ENCODE measurements at places on chromosomes 6 and 20.

DNA sequence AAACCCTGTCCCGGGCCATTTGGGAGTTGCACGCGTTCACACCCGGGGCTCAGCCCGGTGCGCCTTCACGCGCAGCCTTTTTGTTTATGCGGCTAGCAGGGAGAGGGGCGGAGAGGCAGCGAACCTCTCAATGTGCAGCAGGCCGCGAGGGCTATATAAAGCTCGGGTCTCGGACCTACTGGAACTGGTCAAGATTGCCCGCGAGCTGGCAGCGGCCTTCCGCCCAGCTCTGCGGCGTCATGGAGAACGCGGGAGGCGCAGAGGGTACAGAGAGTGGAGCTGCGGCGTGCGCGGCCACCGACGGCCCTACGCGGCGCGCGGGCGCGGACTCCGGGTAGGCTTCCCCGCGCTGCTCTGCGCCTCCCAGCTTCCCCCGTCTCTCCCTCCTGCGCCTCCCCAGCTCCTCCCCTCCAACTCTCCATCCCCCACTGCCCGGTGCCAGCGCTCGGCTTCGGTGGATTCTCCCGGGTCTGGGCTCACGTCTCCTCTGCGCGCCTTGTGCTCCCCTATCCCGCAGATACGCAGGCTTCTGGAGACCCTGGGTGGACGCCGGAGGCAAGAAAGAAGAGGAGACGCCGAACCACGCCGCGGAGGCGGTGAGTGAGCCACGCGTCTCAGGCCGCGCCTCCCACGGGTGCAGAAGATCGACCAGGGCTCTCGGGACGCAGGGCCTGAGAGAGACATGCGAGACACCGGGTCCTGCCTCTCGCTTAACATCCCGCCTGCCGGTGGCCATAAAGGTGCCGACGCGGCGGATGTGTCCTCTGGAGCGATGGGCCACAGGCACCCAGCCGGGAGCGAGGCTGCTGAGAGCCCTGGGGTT, at the start of gene RIPPLY2:
TSS of gene RIPPLY2 (plus strand) at position 183 of the 823 bp plus-strand sequence. CDS start at position 240, 57 bp downstream.
- peaks cover 93% of the 10 kb centered on the region for H3K27me3 ChIP-seq
- H3K27ac ChIP-seq, result no peak within 1 kb of the TSS
- H3K4me1 ChIP-seq, result peaks cover 9% of the 10 kb centered on the region
- H3K36me3 ChIP-seq, result no peaks in the 10 kb centered on the region
- peak within 1 kb of the TSS; percentile 72 for H3K4me3 ChIP-seq

- H3K4me3 ChIP-seq, result no peak overlapping the region
- H3K27ac ChIP-seq, result no peak overlapping the region
- no peaks in the 10 kb centered on the region for H3K27me3 ChIP-seq
- peaks cover 5% of the 10 kb centered on the region for H3K4me1 ChIP-seq
- DNase-seq, result no peak
These were observed 16.2 kb upstream of the BEND6 start for GRCh38 chr6:56938649-56939191.

DNA sequence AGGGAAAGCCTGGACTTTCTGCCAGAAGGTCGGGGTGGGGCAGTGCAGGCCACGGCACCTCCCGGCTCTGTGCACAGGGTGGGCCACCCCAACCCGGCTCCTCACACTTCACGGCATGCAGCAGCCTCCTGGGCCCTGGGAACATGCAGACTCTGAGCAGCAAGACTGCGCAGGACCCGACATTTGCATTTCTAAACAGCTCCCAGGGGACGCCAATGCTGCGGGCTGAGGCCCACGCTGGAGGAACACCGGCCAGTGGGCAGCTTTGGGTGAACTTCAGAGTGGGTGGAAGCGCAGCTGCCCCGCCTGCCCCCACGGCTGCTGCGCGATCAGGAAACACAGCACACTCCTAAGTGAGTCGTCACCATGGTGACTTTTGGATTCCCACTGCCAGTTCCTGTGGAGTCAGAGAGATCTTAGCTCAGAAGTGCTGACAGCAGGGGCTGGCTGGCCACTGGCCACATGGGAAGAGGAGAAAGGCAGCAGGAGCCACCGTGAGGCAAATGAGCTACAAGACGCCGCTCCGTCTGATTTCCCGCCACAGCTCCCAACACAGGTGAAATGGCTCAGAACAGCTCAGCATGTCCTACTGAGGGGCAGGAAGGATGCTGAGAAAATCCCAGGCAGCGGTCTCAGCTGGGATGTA, 52.1 kb downstream of the RNASET2 start:
- peaks cover 33% of the 10 kb centered on the region for H3K4me1 ChIP-seq
- H3K36me3 ChIP-seq, result peaks cover 6% of the 10 kb centered on the region
- H3K27ac ChIP-seq, result no peak overlapping the region
- peaks cover 2% of the 10 kb centered on the region for H3K27me3 ChIP-seq
- DNase-seq, result peak; percentile 23

- H3K27ac ChIP-seq, result no peak overlapping the region
- no peaks in the 10 kb centered on the region for H3K27me3 ChIP-seq
- DNase-seq, result no peak
- no peaks in the 10 kb centered on the region for H3K36me3 ChIP-seq
These were observed 16.2 kb downstream of the LATS1 start for GRCh38 chr6:149701714-149702113.

GRCh38 chr6:113347436-113347835, 509.7 kb upstream of the MARCKS start:
- no peak for DNase-seq
- H3K4me1 ChIP-seq, result no peaks in the 10 kb centered on the region
- H3K4me3 ChIP-seq, result no peak overlapping the region
- no peak overlapping the region for H3K27ac ChIP-seq

DNA sequence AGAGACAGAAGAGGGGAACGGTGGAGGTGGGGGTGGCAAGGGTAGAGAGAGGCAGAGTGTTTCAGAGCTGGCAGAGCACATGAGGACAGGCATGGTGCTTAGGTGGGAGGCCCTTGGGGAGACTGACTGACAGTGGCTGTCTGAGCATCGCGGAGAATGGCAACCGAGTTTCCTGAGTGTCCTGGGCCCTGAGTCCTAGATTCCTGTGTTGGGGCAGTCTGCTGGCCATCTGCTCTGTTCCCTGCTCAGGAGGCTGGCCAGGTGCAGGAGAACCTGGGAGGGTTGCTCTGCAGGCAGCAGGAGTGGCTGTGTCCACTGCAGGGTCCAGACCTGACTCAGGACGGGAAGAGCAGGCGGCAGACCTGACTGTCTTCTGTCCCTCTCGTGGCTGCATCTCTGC, 248.9 kb downstream of the LRFN2 start:
- H3K4me3 ChIP-seq, result no peak overlapping the region
- no peaks in the 10 kb centered on the region for H3K36me3 ChIP-seq
- no peak overlapping the region for H3K27ac ChIP-seq
- H3K4me1 ChIP-seq, result peaks cover 31% of the 10 kb centered on the region
- no peak for DNase-seq
- peaks cover 34% of the 10 kb centered on the region for H3K27me3 ChIP-seq

GRCh38 chr20:9457136-9457535, 57.3 kb upstream of the LAMP5 start:
- H3K4me1 ChIP-seq, result no peaks in the 10 kb centered on the region
- H3K36me3 ChIP-seq, result peaks cover 46% of the 10 kb centered on the region
- no peak for DNase-seq
- no peaks in the 10 kb centered on the region for H3K27me3 ChIP-seq
- H3K27ac ChIP-seq, result no peak overlapping the region
- no peak overlapping the region for H3K4me3 ChIP-seq

DNA sequence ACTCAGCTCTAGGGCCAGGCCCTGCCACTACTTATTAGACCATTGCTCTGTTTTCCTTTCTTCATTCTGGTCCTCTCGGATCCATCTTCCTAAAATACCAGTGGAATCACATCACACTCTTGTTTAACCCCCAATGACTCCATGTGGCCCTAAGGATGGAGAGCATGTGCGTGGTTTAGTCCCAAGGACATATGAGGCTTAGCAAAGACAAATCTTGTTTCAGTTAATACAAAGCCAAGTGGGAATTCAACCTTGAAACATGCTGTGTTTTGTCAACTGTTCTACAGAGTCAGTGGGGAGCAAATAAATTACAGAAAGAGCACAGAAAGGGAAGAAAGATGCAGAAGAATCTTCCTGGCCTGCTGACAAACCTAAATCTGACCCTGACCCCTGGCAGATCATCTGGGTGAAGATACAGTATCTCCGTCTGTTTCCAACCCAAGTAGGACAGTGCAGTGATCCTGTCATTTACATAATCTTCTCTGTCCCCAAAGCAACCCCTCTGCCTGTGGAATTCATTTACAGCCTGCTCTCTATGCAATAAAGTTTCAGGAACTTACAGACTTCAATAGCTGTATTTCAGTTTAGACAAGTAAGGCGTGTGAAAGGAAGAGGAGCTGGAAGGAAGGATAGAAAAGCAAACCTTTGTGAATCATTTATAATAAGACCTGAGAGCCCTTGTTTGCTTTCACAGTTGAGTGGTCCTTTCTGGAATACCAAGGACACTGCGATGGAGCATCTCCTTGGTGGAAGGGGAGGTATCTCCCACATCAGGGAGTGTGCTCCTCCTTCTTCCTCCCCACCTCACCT, 144.0 kb downstream of the THBS2 start:
- no peaks in the 10 kb centered on the region for H3K27me3 ChIP-seq
- DNase-seq, result no peak
- H3K4me3 ChIP-seq, result no peak overlapping the region
- no peak overlapping the region for H3K27ac ChIP-seq
- H3K36me3 ChIP-seq, result peaks cover 2% of the 10 kb centered on the region
- H3K4me1 ChIP-seq, result no peaks in the 10 kb centered on the region

DNA sequence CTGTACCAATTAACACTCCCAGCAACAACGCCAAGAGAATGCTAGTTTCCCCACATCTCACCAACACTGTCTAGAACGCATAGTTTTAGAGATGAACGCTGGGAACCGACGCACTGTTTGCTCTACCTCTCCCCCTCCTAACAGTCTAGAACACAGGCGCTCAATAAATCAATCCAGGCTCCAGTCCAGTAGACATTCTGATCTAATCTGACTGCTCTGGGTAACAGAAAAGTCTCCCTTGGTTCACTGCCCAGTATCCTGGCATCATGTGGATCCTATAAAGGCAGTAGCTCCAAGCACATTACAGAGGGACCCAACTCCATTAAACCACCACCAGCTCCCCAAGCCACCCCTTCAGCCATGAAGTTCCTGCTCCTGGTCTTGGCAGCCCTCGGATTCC, at the start of gene DEFB132:
TSS of gene DEFB132 (plus strand) at position 306 of the 400 bp plus-strand sequence. CDS start at position 361, 55 bp downstream.
- peaks cover 65% of the 10 kb centered on the region for H3K27me3 ChIP-seq
- no peak within 1 kb of the TSS for H3K27ac ChIP-seq
- H3K36me3 ChIP-seq, result no peaks in the 10 kb centered on the region
- no peak within 1 kb of the TSS for H3K4me3 ChIP-seq
- no peak for DNase-seq
- H3K4me1 ChIP-seq, result no peaks in the 10 kb centered on the region

DNA sequence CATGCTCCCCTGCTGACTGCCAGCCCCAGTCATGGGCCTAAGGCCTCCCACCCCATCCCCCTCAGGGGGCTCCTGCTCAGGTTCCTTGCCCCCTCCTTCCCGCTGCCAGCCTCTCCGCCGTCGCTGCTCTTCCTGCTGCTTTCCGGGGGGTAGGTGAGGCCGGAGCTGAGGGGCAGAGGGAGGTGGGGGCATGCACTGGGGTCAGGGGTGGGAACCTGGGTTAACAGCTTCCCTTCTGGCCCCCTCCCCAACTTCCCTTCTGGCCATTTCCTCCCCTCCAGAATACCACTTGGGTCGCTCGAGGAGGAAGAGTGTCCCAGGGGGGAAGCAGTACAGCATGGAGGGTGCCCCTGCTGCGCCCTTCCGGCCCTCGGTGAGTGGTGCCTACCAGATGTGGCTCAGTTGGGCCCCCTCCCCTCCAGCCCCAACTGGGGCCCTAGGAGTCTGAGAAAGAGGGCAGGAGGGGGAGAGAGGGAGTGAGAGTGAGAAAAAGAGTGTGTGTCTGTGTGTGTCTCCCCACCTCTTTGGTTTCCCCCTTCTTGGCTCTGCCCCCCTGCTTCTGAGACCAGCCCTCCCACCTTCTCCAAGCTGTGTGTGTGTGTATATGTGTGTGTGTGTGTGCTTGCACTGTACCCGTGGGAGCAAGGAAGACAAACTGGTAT, 12.1 kb downstream of the SYNGAP1 start:
- no peak for DNase-seq
- no peaks in the 10 kb centered on the region for H3K27me3 ChIP-seq
- H3K4me1 ChIP-seq, result peaks cover 61% of the 10 kb centered on the region
- peak overlapping the region; percentile 95 for H3K4me3 ChIP-seq

DNA sequence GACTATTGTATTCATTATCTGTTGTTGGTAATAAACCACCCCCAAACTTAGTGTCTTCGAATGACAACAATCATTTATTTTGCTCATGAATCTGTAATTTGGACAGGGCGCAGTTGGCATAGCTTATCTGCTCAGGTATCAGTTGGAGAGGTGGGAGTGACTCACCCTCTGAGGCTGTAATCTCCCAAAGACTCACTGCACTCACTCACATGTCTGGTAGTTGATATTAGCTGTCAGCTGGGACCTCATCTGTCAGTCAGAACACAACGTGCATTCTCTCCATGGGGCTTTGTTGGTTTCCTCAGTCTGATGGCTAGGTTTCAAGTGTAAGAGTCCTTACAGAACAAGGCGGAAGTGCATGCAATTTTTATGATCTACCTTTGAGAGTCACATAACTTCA, 219.0 kb upstream of the PRND start:
- peaks cover 2% of the 10 kb centered on the region for H3K4me1 ChIP-seq
- DNase-seq, result no peak
- no peak overlapping the region for H3K27ac ChIP-seq
- peaks cover 22% of the 10 kb centered on the region for H3K27me3 ChIP-seq

DNA sequence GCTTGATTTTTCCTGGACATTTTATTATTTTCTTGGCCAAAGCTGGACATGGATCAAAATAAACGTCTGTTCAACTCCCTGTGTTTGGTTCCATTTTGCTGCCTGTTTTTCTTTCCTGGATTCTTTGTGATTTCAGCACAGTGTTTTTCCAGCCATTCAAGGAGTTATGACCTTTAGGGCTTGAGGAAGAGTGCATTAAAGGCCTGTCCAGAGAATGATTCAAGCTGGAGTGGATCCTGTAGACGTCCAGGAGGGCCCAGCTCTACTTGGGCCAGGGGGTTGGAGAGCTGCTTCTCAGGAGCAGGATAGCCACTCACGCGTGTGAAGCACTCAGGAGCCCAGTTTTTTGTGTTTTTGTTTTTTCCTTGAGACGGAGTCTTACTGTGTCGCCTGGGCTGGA, 56.5 kb upstream of the IER3 start:
- DNase-seq, result no peak
- peaks cover 12% of the 10 kb centered on the region for H3K4me1 ChIP-seq
- H3K27me3 ChIP-seq, result no peaks in the 10 kb centered on the region
- H3K27ac ChIP-seq, result no peak overlapping the region

GRCh38 chr6:140846503-140847261, 1286.0 kb upstream of the GJE1 start:
- no peaks in the 10 kb centered on the region for H3K27me3 ChIP-seq
- DNase-seq, result no peak
- H3K36me3 ChIP-seq, result peaks cover 2% of the 10 kb centered on the region
- peaks cover 15% of the 10 kb centered on the region for H3K4me1 ChIP-seq

GRCh38 chr20:40339661-40340449, 349.2 kb downstream of the MAFB start:
- peaks cover 13% of the 10 kb centered on the region for H3K4me1 ChIP-seq
- H3K27me3 ChIP-seq, result peaks cover 45% of the 10 kb centered on the region
- no peak overlapping the region for H3K27ac ChIP-seq

- H3K27ac ChIP-seq, result no peak overlapping the region
- peaks cover 15% of the 10 kb centered on the region for H3K27me3 ChIP-seq
- no peak for DNase-seq
These were observed 525 bp downstream of the NCOA7 start for GRCh38 chr6:125791151-125791819.

GRCh38 chr6:170111816-170112582, 178.9 kb downstream of the DLL1 start:
- H3K4me1 ChIP-seq, result no peaks in the 10 kb centered on the region
- no peak for DNase-seq
- peaks cover 13% of the 10 kb centered on the region for H3K27me3 ChIP-seq
- H3K36me3 ChIP-seq, result no peaks in the 10 kb centered on the region

- peaks cover 6% of the 10 kb centered on the region for H3K27me3 ChIP-seq
- peaks cover 2% of the 10 kb centered on the region for H3K36me3 ChIP-seq
- no peak overlapping the region for H3K27ac ChIP-seq
- H3K4me1 ChIP-seq, result peaks cover 33% of the 10 kb centered on the region
- DNase-seq, result no peak
These were observed 789 bp downstream of the CCND3 start for GRCh38 chr6:41940759-41941279.

Measured in neural crest cell (in vitro differentiated cells).